ENCODE measurements at places on chromosomes 1 and 21.
A peak's percentile ranks its signal among the peaks of the same experiment; 100 is the strongest.

GRCh38 chr21:45556645-45557615, 14.7 kb upstream of the SLC19A1 start:
- DNase-seq: no peak

DNA sequence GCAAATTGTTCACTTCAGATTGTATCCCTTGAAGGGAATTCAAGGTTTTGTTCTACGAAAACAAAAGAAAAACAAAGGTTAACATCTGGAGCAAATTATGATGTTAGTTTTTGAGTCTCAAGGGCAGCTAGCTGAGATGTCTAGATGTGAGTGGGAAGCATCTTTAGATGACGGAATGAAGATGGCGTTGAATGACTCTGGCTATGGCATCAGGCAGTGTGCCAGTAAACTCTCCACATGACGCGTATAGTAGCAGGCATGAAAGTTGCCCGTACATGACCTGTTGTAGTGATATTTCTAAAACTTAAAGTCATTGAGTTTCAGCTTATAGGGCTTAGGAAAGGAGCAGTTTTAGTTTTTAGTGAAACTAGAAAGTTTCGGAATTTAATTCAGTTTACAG, 12.3 kb upstream of the SDC3 start:
- no peak for DNase-seq

DNA sequence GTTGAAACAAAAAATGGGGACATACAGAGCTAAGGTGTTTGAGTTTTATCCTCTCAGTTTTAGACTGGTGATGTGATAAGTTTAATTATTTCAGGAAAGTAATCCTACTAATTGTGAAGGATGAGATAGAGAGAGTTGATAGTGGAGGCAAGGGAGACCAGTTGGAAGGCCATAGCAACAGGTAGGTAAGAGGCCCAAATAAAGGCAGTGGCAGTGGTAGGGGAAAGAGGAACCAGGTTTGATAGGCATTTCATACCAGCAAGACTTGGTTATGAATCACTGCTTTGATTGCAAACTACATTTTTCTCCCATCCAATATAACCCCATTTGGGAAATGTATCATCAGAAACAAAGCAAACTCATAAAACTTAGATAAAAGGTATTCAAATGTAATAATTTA, 63.1 kb upstream of the SH3GLB1 start:
- DNase-seq: no peak

- no peak for DNase-seq
These were observed 15.0 kb downstream of the EPRS1 start for GRCh38 chr1:220031287-220031686.

DNA sequence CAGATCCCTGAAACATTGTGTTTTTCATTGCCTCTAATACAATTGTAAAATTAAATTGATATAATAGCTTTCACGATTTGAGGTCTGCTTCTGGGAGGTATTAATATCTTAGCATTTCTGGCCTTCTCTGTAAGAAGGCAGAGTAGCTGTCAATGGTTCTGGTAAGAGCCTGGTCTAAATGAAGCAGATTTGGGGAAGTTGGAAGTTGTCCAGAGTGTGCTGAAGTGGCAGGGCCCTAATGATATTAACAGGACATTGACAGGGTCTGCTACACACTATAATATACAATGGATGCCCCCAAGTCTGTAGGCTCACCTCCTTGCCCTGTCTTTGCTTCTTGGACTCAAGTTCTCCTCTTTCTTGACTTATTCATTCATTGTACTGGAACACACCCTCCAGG, 99.5 kb downstream of the C4BPA start:
- no peak for DNase-seq

DNA sequence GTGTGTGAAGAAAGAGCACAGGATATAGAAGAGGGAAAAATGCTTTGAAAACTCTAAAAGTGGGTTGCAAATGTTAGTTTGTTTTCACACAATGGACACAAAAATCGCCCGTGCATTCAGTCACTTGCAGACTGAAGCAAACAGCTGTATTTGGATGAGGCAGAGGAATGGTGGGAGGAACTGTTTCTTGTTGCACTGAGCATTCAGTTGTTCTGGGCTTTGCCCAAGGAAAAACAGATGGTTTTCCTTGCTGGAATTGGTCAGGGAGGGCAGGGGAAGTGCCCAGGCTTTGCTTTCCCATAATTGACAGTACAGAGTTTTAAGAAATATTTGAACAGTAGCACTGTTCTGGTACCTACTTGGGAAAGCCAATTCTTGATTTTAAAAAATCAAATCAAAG, 19.5 kb upstream of the WARS2 start:
- DNase-seq: no peak

DNA sequence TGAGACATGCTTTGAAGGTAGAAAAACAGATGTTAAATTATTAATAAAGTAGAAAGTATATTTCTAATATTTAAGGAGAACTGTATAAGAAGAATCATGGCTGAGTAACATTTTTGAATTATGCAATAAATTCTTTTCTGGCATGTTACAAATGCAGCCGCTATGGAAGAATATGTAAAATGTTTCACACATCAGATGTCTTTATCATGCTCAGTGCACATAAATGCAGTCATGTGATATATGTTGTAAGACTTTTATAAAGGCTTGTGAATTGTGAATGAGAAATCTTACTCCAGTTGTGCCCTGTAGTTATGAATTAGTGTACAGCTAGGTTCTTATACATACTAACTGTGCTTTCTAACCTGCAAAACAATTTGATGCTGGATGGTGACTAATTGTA, 53.5 kb downstream of the LRRC8B start:
- DNase-seq: no peak

GRCh38 chr1:88751714-88752113, 67.6 kb downstream of the PKN2 start:
- DNase-seq: no peak

GRCh38 chr1:185337246-185337645, 20.2 kb upstream of the IVNS1ABP start:
- no peak for DNase-seq

DNA sequence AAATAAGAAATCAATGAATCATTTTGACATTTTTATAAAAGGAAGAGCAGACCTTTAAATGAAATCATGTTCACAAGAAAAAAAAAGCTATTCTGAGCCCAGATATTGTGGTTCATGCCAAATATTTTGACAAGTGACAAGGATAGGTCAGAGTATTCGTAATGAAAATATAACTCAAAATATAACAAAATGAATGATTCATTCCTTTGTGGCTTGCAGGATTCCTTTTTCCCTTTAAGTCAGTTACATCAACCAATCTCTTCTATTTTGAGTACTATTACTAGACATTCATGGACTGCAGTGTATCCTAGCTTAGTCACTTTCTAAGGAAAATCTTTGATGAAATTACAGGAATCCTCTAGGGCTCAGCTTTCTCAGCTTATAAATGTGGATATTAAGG, 188.7 kb downstream of the COL11A1 start:
- DNase-seq: no peak

DNA sequence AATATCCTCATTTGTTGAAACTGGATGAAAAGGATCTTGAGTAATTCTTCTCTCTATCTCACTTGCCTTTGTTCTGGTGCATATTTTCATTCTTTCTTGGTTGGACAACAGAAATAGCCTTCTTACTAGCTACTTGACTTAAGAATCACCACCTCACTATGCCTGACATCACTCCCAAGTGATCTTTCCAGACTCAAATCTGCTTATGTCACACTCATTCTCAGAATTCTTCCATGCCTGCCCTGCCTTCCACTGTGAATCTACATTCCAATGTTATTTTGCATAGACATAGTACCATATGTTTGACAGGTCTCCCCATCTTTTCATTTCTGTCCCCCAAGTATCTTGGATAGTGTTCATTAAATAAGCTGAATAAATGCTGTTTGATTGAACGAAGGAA, 78.5 kb upstream of the DPYD start:
- DNase-seq: no peak

- no peak for DNase-seq
These were observed 2.9 kb downstream of the CR1L start for GRCh38 chr1:207647671-207648333.

DNA sequence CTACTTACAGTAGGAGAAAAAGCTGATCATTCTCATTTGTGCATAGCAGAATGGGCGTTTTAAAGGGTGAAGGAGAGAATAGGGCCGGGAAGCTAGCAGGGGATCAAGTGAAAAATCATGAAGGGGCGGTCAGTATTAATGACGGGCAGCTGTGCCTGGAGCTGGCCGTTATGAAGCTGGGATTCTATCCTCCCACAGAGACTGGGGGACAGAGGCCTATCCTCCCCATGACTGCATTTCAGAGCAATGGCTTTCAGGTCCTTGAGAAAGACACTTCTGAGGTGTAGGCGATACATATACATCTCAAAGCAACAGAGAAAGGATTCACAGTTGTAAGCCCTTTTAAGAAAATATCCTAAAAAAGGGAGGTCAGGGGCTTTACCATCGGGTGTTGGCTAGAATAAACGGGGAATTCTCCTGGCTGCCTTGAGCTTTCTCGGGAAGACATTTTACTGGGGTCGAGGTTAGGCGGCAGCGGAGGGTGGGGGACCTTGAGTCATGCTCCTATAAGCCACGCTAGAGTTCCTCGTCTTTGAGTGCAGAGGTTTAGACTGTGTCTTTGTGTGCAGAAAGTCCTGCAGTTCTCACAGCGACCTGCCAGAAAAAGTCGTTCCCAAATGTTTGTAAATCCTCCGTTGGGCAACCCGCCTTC, 559 bp upstream of the MTARC2 start:
- DNase-seq: no peak

DNA sequence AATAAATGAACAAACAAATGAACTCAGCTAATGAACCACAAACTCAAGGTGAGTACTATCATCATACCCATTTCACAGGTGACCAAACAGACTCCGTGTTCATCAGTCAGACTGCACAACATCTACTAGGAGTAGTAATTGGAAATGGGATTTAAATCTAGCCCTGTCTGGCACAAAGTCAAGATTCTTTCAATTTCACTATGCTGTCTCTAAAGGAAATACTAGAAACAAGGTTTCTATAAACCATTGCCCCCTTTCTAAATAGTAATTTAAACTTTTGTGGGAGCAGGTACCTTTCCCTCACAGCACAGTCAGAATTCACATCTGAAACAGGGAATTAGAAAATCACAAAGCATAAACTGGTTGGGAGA, 160.3 kb downstream of the TGFBR3 start:
- DNase-seq: no peak

DNA sequence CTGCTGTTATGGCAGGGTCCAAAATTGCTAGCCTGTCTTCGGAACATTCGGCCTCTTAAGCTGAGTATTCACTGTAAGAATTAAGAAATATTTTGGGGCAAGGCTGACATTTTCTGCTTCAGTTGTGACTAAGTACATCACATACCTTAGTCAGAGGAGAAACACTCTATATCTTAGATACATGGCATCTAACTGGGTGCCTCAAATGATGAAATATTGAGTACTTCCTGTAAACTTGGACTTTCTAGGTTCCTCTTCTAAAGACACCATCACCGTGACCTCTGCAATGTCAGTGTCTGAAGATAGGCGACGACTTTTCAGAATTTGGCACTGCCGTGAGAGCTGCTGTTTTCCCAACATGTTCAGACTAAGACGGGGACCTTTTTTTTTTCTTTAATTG, 65.6 kb downstream of the PCBP3 start:
- no peak for DNase-seq

GRCh38 chr1:1177452-1178206, 3.9 kb downstream of the TTLL10 start:
- no peak for DNase-seq

DNA sequence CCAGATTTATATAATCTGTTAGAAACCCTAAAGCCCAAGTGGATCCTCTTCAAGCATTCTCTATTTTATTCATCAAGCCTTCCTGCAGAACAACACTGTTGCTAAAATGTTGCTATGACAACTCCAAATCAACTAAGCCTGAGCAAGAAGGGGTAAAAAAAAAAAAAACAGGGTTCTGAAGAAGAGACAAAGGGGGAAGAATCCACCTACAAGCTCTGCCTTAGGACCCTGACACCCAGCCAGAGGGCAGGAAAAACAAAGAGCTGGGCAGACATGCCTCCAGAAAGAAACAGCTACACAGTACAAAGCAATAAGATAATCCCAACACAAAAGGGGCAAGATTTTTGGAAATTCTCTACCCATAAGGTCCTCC, 1.3 kb downstream of the USF1 start:
- no peak for DNase-seq

- no peak for DNase-seq
These were observed 25.9 kb downstream of the IGFN1 start for GRCh38 chr1:201216395-201217085.

DNA sequence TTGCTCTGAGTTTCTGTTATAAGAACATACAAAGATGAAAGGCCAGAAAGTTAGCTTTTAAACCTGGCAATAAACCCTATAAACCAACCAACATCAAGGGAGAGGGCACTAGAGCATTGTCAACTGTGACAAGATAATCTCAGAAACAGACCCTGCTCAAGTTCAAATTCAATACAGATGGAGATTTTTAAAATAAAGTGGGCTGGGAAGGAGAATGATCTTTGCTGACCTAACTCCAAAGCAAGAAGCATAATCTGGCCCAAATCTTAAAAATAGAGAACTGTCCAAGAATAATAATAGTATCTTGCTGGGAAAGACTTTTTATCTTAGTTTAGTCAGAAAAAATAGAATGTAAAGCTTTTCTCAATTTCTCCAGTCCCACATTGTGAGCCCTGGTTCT, 485.5 kb downstream of the DISC1 start:
- DNase-seq: no peak

DNA sequence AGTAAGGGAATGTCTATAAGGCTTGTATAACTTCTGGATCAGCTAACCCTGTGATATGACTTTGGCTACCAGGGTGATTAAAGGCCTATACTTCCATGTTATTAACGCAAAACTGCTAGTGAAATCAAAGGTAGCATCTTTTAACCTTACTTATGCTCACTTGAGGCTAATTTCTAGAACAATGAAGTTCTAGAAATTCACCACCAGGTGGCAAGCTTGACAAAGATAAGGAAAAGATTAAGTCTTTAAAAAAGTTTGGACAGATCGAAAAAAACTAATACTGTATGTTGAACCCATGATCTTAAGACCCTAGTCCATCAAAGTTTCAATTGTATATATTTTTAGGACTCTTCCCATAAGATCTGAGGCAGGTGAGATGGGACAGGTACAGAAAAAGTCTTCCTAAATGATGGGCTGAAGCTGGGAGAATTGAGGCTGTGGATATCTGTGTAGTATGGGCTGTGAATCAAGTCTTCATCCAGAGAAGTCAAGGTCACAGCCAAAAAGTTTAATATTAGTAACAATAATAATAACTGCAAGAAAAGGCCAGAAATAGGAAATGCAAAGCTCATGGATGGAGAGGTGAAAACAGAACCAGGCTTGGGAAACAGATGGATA, 18.8 kb downstream of the KYAT3 start:
- peak; percentile 14 for DNase-seq

GRCh38 chr1:244730934-244731434, 78.1 kb downstream of the DESI2 start:
- no peak for DNase-seq

DNA sequence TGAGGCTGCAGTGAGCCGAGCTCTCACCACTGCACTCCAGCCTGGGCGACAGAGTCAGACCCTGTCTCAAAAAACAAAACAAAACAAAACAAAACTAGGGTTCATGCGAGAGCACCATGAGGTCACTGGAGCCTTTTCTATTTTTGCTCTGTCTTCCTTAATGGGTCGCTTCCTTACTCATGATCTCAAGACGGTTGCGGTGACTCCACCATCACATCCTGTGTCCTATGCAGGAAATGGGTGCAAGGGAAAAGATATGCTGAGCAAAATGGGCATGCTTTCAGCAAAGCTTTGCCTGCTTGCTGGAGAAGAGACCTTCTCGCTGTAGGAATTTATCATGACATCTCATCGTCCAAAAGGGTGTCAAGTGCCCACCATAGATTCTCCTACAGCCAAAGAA, 36.4 kb downstream of the WNT9A start:
- no peak for DNase-seq

GRCh38 chr1:14476170-14476955, 122.1 kb upstream of the KAZN start:
- DNase-seq: no peak

Data from CD4-positive, alpha-beta T cell treated with Interleukin-6 at 100 ng/mL for 8 hours (primary cell).